Spinal cord (tissue), 10 donors: ENCODE measurements at places on chromosomes 12 and 14. TPM values are rescaled to one million over a fixed set of nuclear protein-coding genes. Genes with fewer than 3 reads are reported as not detected.

Gene ACYP1
- polyA plus RNA-seq: 76.6 TPM

Gene DPPA3
- polyA plus RNA-seq: not detected

Gene ASPG
- polyA plus RNA-seq: 1.4 TPM

Gene FZD10
- 9.2 TPM for polyA plus RNA-seq

Gene COCH
- 17.1 TPM for polyA plus RNA-seq

Gene SYNDIG1L
- 16.6 TPM for polyA plus RNA-seq

Gene ABCD2
- polyA plus RNA-seq: 6.2 TPM

Gene CMKLR1
- polyA plus RNA-seq: 4.5 TPM

Gene COA8
- polyA plus RNA-seq: 57.6 TPM

Gene INHBC
- polyA plus RNA-seq: 0.15 TPM

Gene RBP5
- 5.1 TPM for polyA plus RNA-seq

Gene GPR84
- 0.41 TPM for polyA plus RNA-seq

Gene AQP6
- polyA plus RNA-seq: 9.2 TPM

Gene SVOP
- 33.5 TPM for polyA plus RNA-seq

Gene PAPLN
- 32.2 TPM for polyA plus RNA-seq

Gene TMTC3
- 9.4 TPM for polyA plus RNA-seq

Gene FOXN4
- 1.4 TPM for polyA plus RNA-seq

Gene TPPP2
- 0.59 TPM for polyA plus RNA-seq

Gene SLC38A4
- polyA plus RNA-seq: 3.7 TPM

Gene ETFBKMT
- polyA plus RNA-seq: 5.4 TPM

Gene GPR68
- polyA plus RNA-seq: 6.4 TPM

Gene RBM19
- polyA plus RNA-seq: 33.6 TPM

Gene TROAP
- 11.7 TPM for polyA plus RNA-seq

Gene HOXC6
- 114 TPM for polyA plus RNA-seq

Gene FOXG1
- polyA plus RNA-seq: not detected

Gene P2RX2
- 0.65 TPM for polyA plus RNA-seq

Gene SYCP3
- 2.4 TPM for polyA plus RNA-seq

Gene DCP1B
- polyA plus RNA-seq: 16.6 TPM

Gene AQP5
- 2.4 TPM for polyA plus RNA-seq

Gene SERPINA1
- 3.8 TPM for polyA plus RNA-seq

Gene CLEC2A
- not detected for polyA plus RNA-seq

Gene ART4
- polyA plus RNA-seq: not detected

Gene TESPA1
- 0.27 TPM for polyA plus RNA-seq
